Muscle of back (tissue), 13 donors: ENCODE measurements at places on chromosomes 4 and X.

GRCh38 chrX:37662181-37662580 lies 23.4 kb upstream of the XK start:
- no peak for DNase-seq

DNA sequence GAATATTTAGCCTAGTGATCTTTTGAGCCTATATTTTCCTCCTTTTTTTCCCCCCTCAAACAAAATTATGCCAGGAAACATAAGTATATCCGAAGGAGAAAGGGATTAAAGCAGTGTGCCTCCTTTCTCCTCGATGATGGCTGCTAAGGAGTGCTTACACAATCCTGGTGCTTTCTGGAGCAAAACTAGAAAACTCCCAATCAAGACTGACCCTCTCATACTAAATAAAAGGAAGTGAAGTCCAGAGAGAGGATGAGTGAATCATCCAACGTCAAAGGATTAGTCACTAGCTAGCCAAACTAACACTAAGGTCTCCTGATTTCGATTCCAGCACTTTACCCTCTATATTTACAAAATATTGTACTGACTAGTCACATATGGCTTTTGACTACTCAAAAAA lies 146.8 kb downstream of the PPP3CA start:
- DNase-seq, result no peak

DNA sequence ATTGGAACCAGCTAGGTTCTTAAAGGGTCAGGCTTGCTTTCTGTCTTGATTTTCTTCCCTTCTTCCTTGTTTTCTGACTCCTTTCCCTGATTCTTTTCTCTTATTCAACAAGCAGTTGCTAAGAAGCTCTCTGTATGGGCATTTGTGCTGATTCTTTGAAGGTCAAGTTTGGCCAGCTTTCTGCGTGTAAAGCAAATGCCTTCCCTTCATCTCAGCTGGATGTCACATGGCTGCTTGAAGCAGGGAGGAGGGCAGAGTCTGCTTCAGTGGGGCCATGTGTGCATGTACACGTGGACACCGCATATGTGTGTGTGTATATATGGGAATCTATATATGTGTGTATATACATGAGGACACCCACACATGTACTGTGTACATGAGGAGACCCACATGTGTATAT lies 139.9 kb upstream of the ATP6AP2 start:
- no peak for DNase-seq

GRCh38 chr4:25870081-25870480 lies 7.3 kb upstream of the SEL1L3 start:
- DNase-seq, result no peak

DNA sequence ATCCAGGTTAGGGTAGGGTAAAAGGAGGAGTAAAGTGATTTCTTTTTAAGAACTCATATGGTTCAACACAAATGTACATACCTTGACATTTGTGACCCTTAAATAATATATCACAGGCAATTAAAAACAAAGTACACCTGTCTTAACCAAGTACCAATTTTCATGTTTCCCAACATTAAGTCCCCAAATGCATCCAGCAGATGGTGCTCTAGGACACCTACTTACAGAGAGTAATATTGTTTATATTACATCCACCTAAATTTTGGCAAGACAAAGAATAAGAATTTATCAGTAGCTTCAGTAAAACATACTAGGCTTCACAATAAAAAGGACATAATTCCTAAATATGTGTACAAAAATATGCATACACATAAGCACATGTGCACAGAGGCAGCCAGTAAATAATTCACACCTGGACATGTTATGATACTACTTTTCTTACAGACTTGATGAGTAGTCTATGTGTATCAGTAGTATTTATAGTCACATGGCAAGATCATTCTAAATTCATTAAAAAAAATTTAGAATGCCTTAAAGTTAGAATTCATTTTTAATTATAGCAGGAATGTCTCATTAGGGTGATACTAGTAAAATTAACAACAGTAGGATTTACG lies 219.7 kb downstream of the DCLK2 start:
- peak; percentile 58 for DNase-seq

DNA sequence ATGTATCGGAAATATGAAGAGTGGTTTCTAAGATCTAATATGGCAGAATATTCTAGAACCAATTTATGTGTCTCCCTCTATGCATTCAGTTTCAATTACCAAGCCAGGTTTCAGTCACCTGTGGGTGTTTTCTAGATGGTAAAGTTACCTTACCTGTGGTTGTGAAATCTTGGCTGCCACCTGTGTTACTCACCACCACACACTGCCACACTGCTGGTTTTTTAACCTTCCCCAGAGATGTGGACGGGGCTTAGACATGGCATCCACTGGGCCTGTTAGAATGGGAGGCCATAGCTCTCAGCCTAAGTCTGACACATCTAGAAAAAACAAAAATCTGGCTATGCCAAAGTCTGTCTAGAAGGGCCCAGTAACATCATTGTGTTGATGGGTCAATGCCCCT lies 896.5 kb upstream of the PABPC4L start:
- no peak for DNase-seq

DNA sequence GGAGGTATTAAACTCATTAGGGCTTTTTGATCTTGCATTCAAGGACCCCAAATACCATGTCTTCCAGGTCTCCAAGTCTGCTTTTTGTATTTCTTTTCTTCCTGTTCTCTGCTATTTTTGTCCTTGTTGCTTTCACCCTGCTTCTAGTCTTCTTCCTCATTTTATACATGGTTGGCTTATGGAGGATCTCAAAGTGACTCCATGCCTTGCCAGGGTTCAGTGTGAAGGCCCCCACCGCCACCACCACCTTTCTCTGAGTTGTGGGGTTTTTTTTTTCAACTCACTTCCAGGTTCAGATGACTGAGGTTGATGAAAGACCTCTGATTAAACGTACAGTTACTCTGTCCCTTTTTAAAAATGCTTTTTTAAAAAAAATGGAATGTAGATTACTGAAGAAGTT lies 96.3 kb downstream of the MAML3 start:
- DNase-seq, result no peak

DNA sequence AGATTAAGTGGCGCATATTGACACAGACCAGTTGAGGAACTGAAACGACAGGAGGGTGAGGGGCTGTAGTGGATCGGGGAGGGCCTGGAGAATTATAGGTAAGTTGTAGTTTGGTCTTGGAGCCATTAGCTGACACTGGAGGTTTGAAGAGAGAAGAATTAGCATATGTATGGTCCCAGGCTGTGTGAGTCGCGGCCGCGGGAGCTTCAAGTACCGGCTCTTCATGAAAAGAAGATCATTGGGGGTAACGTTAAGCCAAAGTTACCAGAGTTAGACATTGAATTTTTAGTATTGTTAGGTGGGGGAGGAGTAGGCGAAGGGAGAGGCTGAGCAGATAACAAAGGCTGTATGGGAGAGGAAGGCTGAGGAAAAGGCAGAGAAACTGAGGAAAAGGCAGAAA lies 56.5 kb downstream of the ZNF674 start:
- DNase-seq, result no peak

DNA sequence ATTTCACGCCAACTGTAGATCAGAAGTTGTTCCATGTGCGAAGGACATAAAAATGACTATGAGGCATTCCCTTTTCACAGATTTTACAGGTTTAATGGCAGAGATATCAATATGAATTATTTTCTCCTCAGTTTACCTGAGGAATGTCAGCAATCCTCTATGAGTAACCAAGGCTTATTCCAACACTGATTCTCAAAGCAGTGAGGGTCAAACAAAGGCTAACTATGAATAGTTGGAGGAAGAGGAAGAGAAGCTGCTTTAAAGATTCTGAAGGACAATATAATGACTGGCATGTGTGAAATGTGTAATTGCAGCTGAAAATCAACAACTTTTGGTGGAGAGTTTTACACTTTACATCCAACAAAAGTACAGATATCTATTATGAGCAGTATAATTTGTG lies 29.1 kb downstream of the NAF1 start:
- no peak for DNase-seq

DNA sequence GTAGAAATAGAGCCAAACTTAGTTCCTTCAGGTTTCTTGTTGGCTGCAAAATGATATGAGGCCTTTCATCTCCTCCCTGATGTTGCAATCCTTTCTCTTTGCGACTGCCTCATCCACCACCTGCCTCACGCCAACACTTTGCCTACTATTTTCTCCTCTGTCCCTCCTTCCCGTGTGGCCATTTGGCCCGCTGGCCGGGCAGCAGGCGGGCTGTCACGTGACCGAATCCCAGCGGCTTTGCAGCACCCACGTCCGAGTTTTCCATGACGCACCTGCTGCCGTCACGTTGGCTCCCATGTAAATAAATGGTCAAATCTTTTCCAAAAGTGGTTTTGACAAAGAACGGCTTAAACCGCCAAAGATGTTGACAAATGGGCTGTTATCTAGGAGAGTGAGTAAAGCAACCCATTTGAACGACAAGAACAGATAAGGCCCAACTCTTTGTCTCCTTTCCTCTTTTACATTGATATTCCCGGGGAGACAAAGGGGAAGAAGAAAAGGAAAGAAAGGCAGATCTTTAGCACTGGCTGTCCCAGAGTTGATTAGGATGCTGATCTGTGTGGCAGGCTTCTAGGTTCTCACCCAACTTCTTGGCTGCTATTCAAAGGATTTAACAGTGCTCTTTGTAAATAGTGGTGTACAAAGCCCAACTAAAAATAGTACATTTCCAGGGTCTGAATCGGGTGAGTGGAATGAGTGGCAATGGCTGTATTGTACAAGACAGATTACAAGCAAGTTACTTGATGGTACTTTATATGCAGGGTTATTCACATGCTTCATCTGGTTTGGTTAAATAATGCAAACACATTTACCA lies 174.2 kb upstream of the JADE1 start:
- DNase-seq, result peak; percentile 40

- no peak for DNase-seq
These were observed 60.7 kb downstream of the HPGD start for GRCh38 chr4:174461466-174462106.

GRCh38 chr4:100869276-100869675 lies 351.5 kb upstream of the EMCN start:
- no peak for DNase-seq

DNA sequence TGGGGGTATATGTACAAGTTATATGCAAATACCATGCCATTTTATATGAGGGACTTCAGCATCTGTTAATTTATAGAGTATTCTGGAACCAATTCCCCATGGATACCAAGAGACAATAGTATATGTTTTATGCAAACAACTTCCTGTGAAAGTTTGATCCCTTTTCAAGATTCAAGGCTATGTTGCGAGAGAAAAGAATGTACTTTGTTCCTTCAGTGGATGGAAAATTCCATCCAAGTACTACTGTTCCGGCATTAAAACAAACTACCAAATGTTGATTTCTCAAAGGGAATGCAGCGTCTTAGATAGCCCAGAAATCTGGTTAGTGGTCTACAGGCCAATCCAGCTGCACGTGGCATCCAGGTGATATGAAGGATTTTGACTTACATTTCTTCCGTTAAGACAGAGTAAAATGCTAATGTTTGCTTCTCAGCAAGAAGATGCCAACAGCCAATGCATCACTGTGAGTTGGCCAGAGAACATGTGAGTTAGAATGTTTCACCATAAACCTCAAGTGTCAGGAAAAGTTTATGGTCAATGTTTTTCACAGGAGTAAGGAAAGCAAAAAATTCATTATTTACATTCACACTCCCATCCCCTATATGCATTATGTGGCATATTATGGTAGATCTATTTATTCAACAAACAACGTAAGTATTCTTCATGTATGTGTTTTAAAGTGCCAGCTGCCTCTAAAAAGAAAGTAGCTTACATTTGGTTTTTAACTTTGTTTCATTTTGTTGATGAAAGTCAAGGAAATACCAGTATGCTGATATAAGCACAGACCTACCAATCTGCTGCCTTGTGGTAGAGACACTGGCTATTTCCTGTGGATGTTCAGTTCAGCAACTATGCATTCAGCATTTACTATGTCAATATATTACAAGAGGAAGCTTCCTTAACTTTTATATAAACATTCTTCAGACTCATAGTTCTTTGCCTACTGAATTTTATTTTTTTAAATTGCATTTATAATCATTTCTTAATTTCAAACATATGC lies 44.4 kb downstream of the METTL14 start:
- DNase-seq, result no peak

- no peak for DNase-seq
These were observed 8.5 kb upstream of the KLHL34 start for GRCh38 chrX:21666679-21667078.

DNA sequence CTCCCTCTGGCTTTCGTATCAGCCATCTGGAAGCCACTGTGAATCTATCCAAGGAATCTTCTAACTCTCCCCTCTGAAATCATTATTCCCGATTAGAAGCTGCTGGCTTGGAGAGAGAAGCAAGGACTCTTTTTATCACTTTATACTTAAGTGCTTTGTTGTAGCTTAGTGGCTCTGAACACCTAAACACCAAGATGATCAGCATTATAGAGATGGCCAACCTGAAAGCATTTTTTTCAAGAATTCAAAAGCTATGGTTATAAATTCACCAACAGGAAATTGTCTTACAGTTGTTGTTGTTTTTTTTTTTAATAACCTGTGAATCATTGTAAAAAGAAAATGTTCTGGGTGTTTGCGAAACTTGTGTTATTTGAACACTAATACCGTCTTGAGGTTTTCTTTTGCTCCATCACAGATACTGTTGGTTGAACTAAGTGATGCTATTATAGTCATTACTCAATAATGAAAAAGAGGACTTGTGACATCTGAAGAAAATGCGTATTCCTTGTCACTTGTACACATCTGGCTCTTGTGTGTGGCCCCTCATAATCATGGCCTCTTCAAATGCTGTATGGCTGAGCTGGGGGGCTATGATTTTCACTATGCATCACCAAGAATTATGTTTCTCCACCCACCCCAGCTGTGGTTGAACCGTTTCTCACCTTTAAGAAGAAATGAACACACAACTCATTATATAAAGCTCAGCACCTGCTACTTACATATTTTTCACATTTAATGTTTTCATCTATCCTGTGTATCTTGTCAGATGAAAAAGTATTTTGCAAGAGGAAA lies 11.8 kb upstream of the SMIM43 start:
- DNase-seq, result no peak

- DNase-seq, result no peak
These were observed 623.8 kb upstream of the DIPK2B start for GRCh38 chrX:45824471-45824870.

DNA sequence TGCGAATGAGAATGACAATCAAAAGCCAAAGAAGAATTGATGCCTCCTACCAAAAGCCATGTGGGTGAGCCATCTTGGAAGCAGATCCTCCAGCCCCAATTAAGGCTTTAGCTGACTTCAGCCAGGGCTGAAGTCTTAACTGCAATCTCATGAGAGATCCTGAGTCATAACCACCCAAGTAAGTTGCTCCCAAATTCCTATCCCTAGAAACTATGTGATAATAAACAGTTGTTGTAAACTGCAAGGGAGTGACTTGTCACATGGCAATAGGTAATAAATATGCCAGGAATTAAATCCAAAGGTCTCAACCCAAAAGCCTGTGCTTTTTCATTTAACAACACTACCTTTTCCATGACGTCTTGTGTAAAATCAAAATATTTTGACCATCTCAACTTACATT lies 154.2 kb upstream of the TBL1X start:
- DNase-seq, result no peak

- no peak for DNase-seq
These were observed 68.7 kb upstream of the NDST3 start for GRCh38 chr4:117965622-117966021.
